T-helper 17 cell (primary cell): ENCODE measurements at places on chromosomes 12 and 14.

- DNase-seq: no peak
Observed at GRCh38 chr14:34733245-34733644, 18.9 kb upstream of the CFL2 start.

- no peak for DNase-seq
Observed at GRCh38 chr12:15701631-15702156, 87.5 kb downstream of the EPS8 start.

GRCh38 chr12:52443966-52444365, 8.0 kb downstream of the KRT6B start:
- no peak for DNase-seq

DNA sequence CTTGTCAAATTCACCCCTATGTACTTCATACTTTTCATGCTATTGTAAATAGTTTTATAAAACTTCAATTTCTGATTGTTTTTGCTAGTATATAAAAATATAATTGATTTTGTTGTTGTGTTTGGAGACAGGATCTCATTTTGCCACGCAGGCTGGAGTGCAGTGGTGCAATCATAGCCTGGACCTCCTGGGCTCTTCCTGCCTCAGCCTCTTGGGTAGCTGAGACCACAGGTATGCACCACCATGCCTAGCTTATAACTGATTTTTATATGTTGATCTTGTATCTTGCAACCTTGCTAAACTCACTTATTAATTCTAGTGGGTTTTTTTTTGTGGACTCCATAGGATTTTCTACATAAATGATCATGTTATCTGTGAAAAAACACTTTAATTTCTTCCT, 23.5 kb downstream of the ATP5MC2 start:
- no peak for DNase-seq

GRCh38 chr14:90405101-90405500, 8.3 kb downstream of the CALM1 start:
- no peak for DNase-seq

DNA sequence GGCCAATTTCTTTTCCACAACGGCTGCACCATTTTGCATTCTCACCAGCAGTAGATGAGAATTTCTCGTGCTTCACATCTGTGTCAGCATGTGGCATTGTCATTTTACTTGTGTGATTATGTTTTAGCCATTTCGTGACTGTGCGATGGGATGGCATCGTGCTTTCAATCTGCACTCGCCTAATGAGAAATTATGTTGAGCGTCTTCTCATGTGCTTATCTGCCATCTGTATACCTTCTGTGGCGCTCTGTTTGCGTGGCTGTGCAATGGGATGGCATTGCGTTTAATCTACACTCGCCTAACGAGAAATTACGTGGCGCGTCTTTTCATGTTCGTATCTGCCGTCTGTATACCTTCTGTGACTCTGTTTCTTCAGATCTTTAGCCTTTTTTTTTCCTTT, 14.9 kb upstream of the GPR132 start:
- no peak for DNase-seq

GRCh38 chr12:13032164-13032563, 12.0 kb upstream of the FAM234B start:
- no peak for DNase-seq

GRCh38 chr14:85558505-85558904, 28.6 kb downstream of the FLRT2 start:
- DNase-seq: no peak
